ENCODE measurements at places on chromosomes 2 and 18.

- DNase-seq = no peak
Measured at GRCh38 chr18:56803051-56803450, 151.9 kb downstream of the WDR7 start.

DNA sequence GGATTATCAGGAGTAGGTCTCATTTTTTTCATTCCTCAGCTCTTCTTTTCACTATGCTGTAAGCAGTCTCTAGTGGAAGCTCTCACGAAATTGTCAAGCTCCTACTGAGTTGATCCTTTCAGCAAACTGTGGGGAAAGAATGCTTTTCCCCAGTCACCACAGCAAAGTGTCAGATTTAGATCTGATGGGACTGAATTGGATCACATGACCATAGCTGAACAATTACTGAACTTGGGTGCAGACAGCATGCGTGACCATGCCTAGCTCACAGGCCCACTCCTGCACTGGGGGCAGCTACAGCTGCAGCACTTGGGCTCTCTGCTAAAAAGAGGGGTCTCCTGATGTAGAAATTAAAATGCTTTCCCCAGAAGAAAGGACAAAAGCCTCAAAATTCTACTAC lies 3.1 kb downstream of the ARHGAP15 start:
- peak; percentile 23 for DNase-seq

- no peak for DNase-seq
Measured at GRCh38 chr2:190999058-190999457, 14.9 kb downstream of the STAT1 start.

DNA sequence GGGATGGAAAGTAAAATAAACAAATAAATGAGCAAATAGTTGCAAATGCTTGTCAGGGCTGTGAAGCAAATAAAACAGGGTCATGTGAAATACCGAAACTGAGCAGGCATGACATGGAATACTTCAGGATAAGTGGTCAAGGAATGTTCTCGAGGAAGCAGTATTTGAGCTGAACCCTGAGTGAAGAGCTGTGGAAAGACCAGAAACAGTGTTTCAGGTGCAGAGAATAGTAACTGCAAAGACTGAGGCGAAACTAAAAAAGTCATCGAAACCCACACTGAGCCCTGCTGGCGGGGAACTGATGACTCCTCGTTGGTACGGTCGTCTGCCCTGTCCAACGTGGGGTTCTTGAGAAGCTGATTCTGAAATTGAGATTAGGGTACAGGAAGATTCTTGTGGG lies 27.2 kb upstream of the MYCN start:
- no peak for DNase-seq

- peak; percentile 77 for DNase-seq
Measured at GRCh38 chr2:207166349-207167098, 776 bp upstream of the KLF7 start.

DNA sequence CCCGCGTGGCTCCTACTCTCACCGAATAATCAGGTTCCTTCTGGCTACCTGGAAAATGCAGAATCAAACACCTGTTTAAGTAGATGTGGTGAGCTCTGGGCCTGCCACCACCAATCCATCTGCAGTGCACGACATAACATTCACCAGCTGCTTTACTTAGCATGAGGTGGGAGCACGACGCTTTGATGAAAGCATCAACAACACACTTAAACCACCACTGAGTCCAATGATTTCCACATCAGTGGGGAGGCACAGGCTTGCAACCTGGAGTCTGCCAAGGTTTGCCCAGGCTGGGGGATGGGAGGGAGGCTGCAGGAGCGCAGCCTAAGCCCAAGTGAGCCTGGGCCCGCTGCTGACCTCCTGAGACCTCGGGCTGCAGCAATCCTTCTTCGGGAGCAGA lies 415.5 kb downstream of the MEIS1 start:
- no peak for DNase-seq

GRCh38 chr18:23281626-23282436 lies 146.5 kb downstream of the CABLES1 start:
- no peak for DNase-seq

GRCh38 chr2:180742801-180743200 lies 237.6 kb upstream of the UBE2E3 start:
- DNase-seq = no peak

DNA sequence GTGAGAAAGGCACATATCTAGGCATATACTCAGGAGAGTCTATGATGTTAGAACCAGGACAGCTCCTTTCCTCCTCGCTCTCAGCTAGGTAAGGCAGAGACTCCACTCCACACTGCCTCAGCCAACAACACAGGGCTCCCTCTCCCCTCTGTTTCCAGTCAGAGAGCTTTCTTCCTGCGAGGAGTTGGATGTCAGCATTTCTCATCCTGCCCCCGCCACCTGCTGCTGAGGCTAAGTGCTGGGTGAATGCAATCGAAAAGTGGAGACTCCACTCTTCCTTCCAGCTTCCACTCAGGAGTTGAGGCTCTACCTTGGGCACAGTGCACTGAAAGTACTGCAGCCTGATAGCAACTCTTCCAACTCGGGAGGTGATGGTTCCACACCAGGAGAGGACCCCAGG lies 177.2 kb upstream of the RAB6C start:
- no peak for DNase-seq

DNA sequence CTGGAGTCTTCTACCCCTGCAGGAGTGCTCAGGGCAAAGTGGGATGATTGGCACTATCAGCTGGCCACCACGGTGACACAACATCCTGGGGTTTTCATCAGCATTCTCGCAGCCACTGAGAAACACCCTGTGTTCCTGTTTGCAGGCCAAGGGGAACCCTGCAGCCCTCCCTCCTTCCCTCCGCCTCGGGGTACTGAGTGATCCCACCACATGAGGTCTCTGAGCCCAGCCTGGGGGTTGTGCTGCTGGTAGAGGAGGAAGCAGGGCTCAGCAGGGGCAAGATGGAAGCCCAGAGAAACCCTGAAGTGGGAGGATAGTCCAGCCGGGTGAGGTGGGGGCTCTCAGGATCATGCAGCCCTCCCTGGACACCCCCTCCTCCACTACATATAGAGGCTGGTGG lies at the start of gene OXER1:
OXER1 (minus strand) TSS at position 40 of the 400 bp plus-strand sequence. CDS start 73 bp downstream, outside the sequence.
- DNase-seq = no peak

- peak; percentile 60 for DNase-seq
Measured at GRCh38 chr2:181305301-181306123, 151.7 kb upstream of the ITGA4 start.

DNA sequence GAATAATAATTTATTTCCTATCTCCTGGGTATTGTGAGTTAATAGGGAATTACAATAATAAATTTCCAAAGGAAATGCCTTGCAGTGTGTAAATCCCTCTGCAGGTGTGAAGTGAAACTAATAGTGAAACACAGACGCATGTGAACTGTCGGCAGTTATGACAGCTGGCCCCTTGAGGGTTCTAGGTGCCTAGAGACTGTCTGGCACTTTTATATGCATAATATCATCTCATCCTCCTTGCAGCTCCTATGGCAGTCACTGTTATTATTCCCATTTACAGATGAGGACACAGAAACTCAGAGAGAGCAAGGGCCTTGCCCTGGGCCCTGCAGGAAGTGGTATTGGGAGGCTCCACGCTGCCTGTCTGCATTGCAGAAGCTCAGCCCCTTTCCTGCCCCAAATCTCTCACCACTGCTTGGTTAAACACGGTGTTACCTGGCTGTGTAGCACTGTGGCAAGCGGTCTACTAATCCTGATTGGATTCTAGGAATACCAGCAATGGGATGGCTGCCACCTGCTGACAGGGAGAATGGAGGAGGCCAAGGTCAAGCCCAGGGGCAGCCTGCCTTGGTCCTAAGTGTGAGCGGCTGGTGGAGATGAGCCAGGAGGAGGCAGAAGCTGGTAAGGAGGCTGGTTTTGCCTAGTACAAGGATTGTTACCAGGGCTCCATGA lies 32.8 kb upstream of the ACKR3 start:
- peak; percentile 76 for DNase-seq

GRCh38 chr2:64649013-64649484 lies 4.7 kb downstream of the SERTAD2 start:
- DNase-seq = no peak

- DNase-seq = no peak
Measured at GRCh38 chr2:190929919-190930318, 49.3 kb downstream of the GLS start.

DNA sequence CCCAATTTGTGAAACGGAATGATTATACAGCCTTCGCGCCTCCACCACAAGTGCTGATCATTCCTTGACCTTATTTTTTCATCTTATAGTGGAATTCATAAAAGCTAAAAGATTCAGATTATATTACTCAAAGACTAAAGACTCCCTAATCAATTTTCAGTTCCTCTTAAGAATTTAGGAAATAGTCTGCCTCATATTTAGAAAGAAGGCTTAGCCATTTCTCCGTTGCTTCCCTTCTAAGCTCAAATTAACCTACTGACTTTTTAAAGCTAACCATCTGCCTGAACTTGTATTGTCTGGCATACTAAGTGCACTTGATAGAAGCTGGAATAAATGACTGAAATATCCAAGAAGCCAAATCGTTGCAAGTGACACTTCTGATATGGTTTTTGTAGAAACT lies 44.7 kb downstream of the HNRNPLL start:
- no peak for DNase-seq

DNA sequence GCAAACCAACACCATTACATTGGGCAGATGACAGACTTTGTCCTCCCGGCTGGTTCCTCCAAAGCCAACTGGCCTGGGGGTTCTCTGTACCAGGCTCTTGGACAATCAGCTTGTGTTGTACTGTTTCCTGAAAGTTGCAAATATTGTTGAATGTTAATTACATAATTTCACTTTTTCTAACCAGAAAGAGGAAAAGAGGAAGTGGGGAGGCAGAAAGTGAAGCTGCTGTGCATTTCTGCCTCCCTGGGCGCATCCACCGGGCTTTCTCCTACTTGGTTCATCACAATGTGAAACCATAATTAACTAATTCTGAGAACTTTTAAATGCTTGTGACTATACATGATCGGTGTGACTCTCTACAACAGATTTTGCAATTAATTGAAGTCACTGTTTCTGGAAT lies 10.1 kb downstream of the TWIST2 start:
- no peak for DNase-seq

DNA sequence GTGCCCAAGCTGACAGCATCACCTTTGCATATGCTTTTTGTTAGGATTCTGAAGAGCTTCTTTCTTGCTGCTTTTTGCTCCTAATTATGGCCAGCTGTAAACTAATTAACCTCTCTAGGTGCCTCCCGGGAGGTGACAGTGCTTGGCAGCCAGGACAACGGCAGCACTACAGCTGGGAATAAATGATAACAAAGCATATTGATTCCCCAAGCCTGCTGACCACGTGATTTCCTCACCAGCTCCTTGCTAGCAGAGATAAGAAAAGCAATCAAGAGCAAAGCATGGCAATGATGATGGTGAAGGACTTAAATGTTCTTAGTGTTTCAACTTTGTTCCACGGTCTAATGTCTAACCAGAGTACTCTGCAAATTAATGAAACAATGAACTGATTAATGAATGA lies 1074.4 kb upstream of the GYPC start:
- no peak for DNase-seq

DNA sequence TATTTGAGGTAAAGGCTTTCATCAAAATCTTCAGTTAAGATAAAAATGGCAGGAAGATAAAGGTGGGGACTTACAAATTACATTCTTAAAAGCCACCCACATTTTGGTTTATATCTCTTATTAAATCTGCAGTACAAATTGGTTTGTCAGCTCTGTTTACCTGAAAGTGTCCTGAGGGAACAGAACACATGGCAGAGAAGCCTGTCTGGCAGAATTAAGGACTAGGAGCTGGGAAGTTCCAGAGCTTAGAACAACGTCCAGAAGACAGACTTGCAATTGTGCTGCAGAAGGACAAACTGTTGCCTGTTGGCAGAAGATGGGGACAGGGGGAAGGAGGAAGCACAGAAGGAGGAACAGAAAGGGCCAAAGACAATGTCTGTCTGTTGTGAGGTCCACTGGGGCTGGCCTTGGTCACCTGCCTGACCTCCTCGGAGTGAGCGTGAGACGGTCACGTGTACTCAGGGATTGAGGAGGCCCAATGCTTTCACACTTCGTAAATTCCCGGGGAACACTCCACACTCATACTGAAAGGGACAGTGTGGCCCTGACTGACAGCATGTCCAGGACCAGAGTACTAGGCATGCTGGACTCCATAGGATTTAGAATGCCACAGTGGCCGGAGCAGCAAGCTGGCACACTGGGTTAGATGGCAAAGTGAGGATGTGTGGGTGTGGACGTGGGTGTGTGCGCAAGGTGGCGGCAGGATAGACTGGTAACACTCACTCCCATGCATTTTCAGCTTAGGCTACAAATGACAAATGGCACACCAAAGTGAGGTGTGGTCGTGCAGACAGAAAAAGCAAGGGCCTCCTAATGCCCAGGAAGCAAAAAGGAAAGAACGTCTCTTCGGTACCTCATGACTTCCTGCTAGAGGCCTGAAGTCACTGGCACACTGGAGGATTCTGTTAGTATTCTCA lies 210.9 kb upstream of the REV1 start:
- DNase-seq = no peak

DNA sequence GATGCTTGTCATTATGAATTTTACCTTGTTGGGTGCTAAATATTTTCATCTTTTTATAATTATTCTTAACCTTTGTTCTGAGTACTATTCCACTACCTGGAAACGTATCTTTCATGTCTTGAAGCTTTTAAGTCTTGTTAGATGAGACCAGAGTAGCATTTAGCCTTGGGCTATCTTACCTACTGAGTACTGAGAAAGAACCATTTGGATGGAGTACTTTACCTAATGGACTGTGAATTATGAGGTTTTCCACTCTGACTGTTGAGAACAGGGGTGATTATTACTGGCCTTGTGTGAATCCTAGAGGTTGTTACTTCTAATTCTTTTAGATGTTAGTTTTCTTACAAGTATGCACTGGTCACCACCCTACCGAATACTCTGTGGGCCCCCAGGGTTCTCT lies 63.5 kb downstream of the CCDC102B start:
- DNase-seq = no peak

- no peak for DNase-seq
Measured at GRCh38 chr2:64263315-64263714, 119.1 kb upstream of the PELI1 start.

DNA sequence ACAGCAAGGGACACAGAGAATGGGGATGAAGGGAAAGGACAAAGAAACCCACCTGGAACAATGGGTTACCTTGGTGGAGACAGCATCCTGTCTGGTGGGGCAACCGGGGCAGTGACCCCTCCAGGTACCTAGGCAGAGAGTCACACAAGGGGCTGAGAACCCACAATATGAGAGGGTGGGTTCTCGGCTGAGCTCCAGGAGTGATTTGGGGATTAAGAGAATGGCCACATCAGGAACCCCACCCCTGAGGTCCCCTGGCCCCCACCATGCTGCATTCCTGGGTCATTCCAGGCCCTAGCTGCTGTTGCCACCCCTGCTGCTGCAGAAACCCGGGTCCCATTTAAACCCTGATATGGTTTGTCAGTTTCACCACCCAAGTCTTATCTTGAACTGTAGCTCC lies 172.3 kb downstream of the RTP5 start:
- DNase-seq = no peak

DNA sequence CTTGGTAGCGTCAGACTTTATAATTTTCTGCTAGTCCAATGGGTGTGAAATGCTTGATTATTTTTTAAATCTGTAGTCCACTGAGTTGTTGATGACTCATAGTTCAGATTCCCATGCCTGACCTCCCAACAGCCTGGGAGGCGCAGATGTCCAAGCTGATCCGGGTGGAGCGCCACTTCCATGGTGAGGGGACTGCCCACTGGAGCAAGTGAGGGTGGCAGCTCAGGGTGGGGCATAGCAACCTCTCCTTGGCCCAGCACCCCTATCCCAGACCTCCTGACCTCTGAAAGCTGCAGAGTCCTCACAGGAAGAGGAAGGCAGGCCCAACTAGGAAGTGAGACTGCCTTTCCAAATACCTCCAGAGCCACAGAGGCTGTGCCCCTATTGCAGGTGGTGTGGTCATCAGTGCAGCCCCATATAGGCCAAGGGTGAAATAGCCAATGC lies 4.4 kb downstream of the MAL start:
- DNase-seq = no peak
